ENCODE measurements at places on chromosomes 11 and 22.

GRCh38 chr11:75565916-75566762 lies 4.1 kb downstream of the SERPINH1 start:
- DNase-seq, result no peak

DNA sequence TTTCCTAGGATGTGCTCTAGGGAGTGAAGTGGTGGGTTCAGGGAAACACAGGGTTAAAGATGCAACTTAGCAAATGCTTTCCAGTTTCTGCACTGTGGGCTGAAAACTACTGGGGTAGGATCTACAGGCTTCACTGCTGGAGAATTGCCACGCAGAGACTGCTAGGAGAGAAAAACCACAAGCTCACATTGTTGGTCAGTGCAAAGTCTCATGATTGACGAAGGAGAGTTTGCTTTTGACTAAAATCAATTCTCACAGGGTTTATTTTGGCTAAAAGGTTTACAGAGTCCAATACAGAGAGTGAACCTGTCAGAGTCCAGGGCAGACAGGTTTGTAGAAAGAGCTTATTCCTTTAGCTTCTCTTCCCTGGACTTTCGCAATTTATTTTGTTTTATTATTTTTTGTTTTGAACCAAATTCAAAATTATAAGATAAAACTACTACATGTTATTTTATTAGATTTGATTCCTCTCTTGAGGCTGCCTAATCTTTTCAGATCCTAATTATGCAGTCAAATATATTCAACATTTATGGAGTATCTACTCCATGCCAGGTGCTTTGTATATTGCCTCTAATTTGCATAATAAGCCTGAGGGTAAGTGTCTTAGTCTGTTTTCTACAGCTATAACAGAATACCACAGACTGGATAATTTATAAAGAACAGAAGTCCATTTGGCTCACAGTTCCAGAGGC lies 64.7 kb downstream of the MTNR1B start:
- DNase-seq, result no peak

DNA sequence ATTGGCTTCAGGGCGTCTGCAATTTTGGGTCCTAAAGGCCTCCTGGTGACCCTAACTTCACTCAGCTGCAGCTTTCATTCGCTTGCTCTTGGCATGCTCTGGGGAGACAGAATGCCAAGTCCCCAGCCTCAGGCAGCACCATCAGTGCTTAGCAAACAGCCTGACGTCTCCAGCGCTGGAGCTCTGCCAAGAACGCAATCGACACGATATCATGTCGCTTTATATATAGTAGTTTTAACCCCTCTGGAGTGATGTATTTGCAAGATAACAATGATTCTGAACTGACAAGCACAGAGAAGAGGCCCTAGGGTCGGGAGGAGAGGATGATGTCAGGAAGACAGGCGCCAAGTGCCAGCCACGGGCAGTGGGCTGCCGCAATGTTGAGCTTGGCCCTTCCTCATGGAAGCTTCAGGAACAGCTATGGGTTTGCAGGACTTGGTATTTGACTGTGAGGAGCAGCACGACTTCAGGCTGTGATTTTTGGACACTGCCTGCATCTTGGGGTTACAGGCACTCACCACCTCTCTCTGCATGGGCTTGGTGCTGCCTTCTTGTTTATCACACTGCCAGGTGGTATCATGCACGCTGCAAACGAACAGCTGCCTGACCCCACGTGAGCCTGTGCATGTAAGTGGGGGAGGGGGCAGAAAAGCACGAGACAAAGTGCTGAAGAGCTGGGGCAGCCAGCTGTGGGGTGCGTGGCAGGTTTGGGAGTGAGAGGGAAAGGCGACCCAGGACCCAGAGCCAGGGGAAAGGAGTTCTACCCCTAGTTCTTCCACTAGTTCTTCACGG lies 26.1 kb downstream of the B3GAT1 start:
- no peak for DNase-seq

GRCh38 chr11:75705541-75705940 lies 12.1 kb upstream of the MOGAT2 start:
- DNase-seq, result no peak

GRCh38 chr11:126993599-126993998 lies 7.0 kb downstream of the KIRREL3 start:
- no peak for DNase-seq

DNA sequence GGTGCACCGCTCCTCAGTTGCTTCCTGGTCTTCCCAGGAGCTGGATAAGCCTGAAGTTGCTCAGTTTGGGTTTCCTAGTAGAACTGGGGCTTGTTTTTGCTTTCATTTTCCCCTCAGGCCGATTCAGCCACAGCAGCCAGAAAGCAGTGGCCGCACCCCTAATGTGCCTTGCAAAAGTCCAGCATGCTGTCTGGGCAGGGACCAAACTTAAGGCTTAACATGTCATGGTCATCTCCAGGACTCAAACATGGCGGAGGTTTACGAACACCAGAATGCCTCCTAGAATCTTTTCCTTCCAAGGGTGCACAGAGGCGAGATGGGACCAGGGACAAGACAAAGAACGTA lies 2.5 kb downstream of the GNG3 start:
- no peak for DNase-seq

DNA sequence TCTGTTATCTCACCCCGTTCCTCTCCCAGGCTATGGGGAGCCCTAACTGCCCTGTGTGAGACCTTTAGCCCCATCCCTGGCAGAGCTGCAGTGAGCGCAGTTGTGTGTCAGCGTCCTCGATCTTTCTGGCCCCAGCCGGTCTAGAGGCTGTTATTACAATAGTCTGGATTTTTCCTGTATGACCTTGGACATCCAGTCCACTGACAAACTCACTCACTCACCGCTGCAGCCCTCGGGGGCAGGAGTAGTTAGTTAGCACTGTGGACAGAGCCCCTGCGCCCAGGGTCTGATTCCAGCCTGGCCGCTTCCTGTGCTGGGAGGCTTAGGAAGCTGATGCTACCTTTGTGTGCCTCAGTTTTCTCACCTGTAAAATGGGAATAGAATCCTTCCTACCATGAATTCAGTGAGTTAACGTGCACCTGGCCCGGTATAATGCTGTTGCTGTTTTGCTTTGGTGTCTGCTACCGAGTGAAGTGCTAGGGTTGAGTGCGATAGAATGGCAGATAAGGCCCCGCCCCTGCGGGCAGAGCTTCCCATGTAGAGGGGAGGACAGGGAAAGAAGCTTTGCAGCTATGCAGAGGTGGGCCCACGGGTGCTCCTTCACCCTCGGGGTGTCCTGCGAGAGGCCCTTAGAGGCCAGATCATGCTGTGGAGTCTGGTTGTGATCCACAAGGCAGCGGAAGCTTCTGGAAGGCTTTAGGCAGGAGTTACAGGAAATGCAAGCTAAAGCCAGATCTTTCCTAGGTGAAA lies 3.0 kb downstream of the LRP5 start:
- no peak for DNase-seq

GRCh38 chr11:75547617-75548058 lies 14.4 kb upstream of the SERPINH1 start:
- no peak for DNase-seq

DNA sequence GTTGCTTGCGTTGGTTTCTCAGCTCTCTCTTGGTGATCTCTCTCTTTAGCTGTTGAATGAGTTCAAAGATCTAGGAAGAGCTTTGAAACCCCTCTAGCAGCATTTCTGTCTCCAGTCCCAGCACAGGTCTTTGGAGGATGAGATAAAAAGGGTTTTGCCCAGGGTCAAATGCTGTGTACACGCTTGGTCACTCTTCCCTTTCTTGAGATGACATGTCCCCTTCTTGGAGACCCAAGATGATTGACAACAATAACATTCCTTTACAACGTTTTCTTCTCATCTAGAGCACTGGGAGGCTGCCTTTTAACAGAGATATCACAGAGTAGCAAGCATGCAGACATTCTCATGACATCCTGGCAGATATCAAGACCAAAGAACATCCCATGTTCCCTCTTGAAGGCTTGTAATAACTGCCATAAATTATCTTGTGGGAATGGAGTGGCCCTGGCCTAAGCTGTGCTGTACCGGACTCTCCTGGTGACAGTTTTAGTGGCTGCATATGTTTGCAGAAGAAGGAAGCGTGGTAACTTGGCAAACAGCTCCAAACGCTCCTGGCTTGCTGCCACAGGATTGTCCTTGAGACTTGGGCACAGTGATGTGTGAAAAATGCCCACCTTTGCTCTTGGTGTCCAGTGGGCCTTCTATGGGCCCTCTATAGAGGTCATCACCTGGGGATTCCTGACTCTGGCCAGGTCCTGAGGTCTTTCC lies 107.8 kb downstream of the PTPRJ start:
- no peak for DNase-seq

DNA sequence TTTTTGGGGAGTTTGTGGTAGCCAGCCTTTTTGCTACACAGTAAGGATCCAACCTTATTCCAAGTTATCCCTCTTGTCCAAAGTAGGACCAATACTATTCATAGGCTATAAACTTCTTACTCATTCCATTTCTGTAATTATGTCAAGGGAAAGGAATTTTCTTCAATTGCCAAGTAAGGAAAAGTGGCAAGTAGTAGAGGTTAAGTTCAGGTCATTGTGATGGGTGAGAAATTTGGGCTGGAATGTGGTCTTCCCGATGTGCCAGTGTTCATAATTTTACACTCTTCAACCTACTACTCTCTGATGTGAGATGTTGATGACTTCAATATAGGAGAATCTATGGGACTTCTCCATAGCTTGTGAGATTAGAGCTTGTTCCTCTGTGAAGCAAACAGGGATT lies 648.8 kb downstream of the METTL15 start:
- DNase-seq, result no peak

DNA sequence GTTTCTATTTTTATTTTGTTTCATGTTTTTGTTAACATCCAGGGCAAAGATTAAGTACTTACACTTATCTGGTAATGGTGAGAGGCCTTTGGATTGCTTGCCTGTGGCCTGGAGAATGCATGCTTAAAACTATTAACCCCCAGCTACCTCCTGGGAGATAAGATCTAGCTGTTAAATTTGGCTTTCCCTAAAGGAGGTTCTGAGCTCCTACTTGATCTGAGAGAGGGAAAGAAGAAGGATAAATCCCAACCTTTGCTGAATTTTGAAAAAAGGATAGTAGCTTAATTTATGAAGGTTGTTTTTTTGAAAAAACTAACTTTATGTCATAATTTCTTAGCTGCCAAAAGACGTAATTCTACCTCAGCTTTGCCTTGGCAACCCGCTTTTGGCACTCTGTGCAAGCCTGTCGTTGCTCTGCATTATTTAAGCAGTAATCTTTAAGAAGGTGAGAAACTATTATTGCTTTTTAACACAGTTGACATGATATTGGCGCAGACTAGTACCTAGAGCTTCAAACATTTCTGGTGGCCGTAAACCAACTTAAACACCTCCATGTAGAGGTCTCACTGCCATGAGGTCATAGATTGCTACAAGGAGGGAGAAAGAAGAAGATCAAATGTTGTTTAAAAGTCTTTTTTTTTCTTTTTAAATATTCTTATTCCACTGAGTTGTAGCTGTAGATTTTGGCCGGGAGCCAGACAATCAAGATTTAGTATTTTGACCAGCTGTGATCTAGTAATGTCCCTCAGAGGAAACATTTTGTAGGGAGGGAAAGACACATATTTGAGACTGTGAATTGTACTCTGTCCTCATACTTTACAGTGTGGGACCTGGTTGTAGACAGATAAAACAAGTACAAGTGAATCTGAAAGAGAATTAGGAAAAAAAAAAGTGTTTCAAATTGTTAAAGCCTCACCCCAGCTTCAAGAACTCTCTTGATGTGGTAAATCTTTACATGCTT lies 74.4 kb downstream of the WNT11 start:
- DNase-seq, result no peak

DNA sequence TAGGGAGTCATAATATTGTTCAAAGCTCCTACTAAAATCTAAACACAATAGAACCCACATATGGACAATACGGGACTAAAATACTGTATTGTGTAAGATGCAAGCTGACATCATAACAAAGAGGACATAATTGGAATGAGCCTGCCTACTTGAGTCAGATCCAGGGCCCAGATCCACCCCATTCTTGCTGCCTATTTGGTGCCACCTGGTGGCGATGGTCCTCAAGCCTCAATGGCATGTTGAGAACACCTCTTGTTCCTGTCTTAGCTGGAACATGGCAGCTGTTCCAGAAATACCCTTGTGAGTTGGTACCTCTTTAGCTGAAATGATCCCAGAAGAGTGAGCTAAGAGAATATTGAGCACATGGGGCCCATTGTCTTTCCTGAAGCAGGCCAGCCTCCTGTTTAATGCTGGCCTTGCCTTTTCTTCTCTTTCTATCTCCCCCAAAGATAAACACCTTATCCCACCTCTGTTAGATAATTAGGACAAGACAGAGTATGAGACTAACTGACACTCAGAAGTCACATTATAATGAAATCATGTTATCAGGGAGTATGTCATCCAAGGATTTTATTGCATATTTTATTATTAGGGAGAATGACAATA lies 680.9 kb upstream of the ANO5 start:
- peak; percentile 47 for DNase-seq

DNA sequence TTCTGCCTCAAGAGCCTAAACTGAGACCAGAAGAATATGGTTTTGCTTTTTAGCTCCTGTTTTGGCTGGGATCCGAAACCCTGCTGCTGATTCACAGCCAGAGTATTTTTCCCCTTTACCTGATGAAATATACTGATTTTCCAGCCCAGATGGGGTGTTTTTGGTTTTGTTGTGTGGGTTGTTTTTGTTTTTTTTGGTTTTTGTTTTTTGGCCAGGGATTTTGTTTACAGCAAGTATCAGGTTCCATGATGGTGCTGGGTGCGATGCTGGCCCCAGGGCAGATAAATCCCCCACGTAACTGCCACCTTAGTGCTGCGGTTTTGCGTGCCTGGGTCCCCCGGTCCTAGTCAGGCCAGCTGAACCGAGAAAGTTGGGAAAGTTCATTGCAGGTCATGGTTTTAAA lies 103.7 kb downstream of the ZBTB16 start:
- no peak for DNase-seq

DNA sequence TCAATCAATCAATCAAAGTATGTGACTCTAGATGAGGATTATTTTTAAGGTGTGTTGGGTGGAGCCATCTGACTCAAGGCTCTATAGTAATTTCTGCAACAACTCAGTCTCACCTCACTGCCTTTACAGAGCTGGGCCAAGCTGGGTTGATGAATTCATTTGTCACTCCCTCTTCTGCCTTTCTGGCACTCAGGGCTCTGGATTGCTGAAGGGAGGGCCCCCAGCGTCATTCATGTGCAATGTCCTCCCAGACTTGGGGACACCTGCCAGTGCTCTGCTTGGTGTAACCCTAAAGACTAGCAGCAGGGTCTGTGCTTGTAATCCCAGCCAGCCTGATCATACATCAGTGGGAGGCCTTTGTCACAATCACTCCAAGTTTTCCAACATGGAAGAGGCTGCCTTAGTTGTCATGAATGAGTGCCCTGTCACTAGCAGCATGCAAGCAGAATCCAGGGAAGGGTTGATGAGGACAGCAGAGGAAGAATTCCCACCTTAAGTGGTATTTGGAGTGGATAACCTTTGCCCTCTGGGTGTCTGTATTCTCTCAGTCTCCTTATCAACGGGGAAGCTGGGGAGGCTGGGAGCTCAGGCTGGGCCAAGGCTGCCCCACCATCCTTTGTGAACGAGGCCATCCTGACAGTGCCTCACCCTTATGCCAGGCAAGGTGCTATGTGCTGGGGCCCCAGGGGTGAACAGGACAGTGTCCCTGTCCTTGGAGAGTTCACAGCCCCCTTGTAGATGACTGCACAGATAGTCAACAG lies 2.0 kb upstream of the TP53I11 start:
- DNase-seq, result no peak

DNA sequence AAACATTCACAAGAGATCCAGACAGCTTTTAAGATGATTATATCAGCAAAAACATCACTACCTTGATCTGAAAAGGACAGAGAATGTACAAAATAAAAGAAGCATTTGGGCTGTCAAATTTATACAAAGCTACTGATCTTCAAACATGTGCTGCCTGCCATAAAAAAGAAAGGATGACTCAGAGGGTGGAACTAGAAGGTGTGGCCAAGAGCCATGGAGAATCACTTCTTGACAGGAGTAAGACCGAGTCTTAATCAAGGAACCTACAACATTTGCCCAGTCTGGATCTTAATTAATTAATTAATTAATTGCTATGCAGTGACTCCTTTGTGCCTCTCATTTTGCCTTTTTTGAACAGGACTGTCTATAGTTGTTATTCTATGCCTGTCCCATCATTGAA lies 33.2 kb downstream of the C11orf96 start:
- no peak for DNase-seq
